Left cardiac atrium (tissue), 4 donors: ENCODE measurements at places on chromosomes 12 and 14. TPM values are rescaled to one million over a fixed set of nuclear protein-coding genes. Genes with fewer than 3 reads are reported as not detected.

The KRT83 gene
- total RNA-seq: not detected

DNA sequence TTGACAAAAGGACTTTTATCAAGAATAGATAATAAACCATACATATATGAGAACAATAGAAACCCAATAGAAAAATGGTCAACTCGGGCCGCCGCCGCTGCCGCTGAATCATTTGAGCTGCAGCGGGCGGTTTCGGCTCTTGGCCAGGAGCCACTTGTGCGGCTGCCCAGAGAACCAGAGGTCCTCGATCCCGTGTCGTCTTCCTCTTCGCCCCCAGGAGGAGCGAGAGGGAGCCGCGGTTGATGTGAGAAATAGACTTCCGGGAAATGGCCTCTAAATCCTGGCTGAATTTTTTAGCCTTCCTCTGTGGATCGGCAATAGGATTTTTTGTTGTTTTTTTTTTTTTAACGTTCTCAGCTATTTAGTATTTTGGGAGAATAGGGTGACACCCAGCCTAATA lies 44.8 kb downstream of the CPSF6 start:
- peak; percentile 85 for DNase-seq

The NTF3 gene
- 1.2 TPM for total RNA-seq

GRCh38 chr14:100289916-100290606 lies 16.2 kb downstream of the SLC25A29 start:
- no peak for DNase-seq

DNA sequence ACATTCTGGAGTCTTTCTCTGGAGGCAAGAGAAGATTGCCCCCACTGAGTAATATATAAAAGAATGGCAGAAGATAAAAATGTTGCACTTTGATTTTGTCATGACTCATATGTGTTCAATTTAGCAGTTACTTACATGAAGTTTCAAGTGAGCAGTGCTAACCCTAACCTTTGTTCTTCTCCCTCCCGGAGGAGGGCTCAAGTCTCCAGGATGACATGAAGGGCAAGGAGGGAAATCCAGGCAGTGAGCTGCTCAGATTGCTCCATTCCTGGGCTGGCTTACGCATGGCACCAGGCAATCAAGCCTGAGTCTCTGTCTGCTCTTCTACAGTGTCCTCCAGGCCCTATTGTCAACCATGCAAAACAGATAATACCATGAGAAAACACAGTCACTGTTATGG lies 322.3 kb downstream of the DUSP6 start:
- DNase-seq: no peak

The APOLD1 gene
- total RNA-seq: 36.0 TPM

The CELA1 gene
- total RNA-seq: not detected

The HOXC6 gene
- not detected for total RNA-seq
